ENCODE measurements at places on chromosomes 11 and 22.

DNA sequence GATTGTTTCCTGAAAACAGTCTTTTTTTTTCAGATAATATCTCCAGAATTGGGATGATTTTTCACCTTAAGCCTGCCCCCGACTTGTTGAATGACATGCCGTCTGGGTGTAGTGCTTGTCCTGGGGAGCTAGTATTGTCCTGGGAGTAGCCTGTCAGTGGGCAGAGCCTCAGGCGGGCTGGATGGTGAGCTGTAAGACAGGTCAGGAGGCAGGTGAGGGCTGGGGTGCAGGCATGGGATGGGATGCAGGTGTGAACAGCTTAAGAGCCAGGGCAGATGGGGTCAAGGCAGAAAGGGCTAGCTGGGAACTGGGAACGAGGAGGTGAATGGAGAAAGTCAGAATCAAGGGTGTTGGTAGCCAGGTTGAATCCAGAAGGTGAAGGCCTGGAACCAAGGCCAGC is 200.2 kb downstream of the CSNK2A3 start:
- no peak for DNase-seq

GRCh38 chr11:117221775-117222517 is 9.9 kb downstream of the PCSK7 start:
- DNase-seq, result no peak

- DNase-seq, result no peak
Measured at GRCh38 chr11:74121804-74122203, 49.0 kb downstream of the C2CD3 start.

DNA sequence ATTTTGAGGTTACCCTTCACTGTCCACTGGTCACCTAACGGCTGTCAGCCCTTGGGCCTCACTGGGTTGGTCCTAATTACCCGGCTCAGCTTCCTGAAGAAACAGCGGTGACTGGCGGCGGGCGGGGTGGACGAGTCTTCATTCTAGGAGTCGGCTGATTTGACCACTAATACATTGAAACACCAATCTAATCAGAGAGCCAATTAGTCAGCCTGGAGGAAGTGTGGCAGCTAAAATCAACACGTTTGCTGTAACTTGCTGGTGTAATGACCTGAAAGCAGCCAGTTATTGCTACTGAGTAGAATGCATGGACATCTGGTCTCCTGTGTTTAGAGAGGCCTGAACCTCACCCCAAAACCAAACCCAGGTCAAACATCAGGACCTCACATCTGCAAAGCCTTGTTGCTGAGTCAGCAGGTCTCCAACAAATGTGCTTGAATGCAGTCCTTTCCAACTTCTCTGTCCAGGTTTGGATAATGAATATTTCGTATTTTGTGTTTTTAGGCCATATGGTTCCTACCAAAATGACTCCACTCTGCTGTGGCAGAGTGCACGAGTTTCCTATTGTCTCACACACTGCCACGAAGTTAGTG is 496.4 kb downstream of the BRD1 start:
- no peak for DNase-seq

DNA sequence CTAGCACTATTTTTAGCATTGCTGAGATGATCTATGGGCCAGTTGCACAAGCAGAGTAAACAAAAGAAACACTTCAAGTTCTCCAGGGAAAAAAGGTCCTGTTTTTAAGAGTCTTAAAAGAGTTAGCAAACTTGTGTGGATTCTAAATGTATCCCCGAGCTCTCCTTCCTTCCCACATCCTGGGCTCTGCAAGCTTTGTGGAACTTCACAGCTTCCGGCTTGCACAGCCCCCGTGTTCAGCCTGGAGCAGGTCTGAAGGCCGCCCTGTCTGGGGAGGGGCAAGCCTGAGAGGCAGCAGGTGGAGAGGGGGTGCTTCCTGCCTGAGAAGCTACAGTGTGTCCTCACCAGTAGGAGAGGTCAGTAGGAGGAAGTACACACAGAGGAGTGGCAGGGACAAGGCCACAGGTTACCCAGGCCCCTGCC is 35.1 kb upstream of the SUSD2 start:
- DNase-seq, result peak; percentile 87

GRCh38 chr11:45395947-45396346 is 109.8 kb upstream of the SYT13 start:
- DNase-seq, result no peak

GRCh38 chr11:9847636-9848035 is 183.8 kb downstream of the SWAP70 start:
- DNase-seq, result no peak

- DNase-seq, result no peak
Measured at GRCh38 chr11:123740787-123741158, 687 bp downstream of the ZNF202 start.

DNA sequence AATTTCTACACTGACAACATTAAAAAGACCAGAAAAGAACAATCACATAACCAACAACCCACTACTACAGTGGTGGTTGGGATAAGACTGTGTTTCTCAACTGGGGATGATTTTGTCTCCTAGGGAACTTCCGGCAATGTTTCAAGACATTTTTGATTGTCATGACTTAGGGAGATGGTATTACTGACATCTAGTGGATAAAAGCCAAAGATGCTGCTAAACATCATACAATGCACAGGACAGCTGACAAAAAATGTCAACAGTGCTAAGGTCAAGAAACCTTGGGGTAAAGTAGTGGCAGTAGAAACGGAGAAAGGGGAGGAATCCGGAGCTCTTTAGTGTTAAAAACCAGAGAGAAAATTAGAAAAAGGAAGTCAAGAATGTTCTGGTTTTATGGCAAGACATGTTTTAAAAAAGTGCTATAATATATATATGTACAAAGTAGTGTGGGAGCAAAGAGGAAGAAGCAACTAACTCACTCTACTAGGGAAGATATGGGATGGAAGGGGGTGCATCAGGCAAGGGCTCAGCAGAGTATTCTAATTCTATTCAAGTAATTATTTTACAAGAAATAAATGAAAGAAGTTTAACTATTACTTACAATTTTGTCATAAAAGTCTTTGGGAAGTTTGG is 37.2 kb downstream of the CKAP5 start:
- DNase-seq, result peak; percentile 75

- no peak for DNase-seq
Measured at GRCh38 chr22:47994601-47995263, 1232.3 kb downstream of the TBC1D22A start.

DNA sequence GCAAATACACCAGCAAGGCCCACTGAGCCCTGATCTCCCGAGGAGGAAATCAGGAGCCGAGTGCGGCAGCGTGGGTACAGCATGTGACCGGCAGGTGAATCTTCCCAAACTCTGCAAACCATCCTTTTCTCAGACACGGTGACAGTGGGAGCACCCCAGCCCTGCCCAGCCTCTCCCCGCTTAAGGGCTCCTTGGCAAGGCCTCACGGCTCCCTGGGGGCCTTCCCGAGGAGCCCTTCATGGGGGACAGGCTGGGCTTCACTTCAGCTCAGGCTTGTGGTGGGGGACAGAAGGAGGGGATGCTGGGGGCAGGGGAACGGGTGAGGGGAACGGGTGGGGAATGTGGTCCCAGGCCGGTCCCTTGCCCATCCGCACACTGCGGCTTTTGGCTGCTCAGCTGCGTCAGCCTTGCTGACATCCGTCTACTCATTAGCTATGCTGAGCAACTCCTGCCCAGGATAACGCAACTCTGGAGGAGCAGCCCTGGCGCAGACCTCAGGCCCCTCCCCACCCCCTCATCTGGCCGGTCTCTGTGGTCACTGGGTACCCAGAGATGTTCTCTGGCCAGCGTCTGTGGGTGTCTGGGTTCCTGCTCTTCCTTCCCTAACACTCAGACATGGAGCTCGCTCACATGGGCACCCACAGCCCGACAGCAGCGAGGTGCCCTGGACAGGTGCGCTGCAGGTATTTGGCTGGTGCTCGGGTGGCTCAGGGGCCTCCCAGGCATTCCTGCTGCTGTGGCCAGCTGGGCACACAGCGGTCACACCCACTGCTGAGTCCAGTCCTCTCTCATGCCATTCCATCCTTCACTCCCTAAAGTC is 22.0 kb upstream of the TTLL12 start:
- DNase-seq, result no peak

- DNase-seq, result peak; percentile 92
Measured at GRCh38 chr11:12556788-12557384, 117.3 kb upstream of the TEAD1 start.
